ENCODE measurements at places on chromosomes 4 and X.
A peak's percentile ranks its signal among the peaks of the same experiment; 100 is the strongest.

DNA sequence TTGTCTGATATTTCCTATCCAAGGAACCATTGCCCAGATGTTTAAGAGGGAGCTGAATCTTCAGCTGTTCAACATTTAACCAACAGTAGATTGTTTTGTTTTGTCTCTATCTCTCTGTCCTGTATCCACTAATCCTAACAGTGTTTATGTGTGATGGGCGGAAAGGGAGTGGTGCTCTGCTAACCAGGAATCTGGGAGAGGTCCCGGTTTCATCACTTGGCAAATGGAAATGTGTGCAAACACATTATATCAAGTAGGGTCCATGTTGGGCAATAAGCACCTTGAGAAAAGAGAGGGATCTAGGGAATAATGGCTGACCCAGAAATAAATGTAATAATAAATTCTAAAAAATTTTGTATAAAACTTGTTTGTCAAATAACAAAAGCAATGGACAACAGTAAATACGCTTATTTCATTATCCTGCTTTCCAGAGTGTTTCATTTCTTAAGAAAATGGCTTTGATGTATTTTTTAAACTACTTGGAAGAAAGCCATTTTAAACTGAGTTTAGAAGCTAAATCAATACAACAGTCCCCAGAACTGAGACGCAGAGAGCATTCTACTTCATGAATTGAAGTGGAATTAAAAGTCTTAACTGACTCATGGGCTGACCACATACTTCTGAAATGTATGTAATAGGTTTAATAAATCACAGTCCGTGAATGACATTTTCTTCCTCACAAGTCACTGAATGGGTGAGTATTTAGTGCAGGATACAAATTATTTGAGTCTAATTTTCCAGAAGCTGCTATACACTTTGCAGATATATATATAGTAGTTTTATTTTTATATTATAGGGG lies 55.8 kb downstream of the EMCN start:
- DNase-seq = no peak
- H3K4me3 ChIP-seq = no peak overlapping the region
- H3K27me3 ChIP-seq = no peaks in the 10 kb centered on the region
- H3K27ac ChIP-seq = no peak overlapping the region
- peaks cover 11% of the 10 kb centered on the region for H3K4me1 ChIP-seq
- H3K36me3 ChIP-seq = no peaks in the 10 kb centered on the region

- H3K27me3 ChIP-seq = no peaks in the 10 kb centered on the region
- H3K4me1 ChIP-seq = peaks cover 7% of the 10 kb centered on the region
- no peak overlapping the region for H3K27ac ChIP-seq
- H3K36me3 ChIP-seq = peaks cover 3% of the 10 kb centered on the region
- DNase-seq = peak; percentile 68
Observed at GRCh38 chr4:37603070-37603468, 83.1 kb downstream of the RELL1 start.

DNA sequence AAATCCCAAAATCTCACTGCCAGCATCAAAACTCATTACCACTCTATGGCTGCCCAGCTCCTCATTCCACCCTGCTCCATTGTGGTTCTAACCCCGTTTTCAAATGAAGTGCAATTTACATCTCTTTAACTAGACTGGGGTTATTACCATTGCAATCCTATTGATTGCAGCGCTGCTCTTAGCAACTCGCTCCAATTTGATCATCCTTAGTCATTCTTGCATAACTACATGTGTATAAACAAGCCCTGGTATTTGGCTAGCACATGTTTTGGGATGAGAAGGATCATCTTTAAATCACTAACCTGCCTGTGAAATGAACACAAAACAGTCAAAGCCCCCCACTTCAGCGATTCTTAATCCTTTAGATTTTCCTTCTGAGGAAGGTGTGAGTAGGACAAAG lies 340.1 kb upstream of the PPARGC1A start:
- H3K27ac ChIP-seq = no peak overlapping the region
- no peaks in the 10 kb centered on the region for H3K36me3 ChIP-seq
- peaks cover under 1% of the 10 kb centered on the region for H3K27me3 ChIP-seq
- H3K4me1 ChIP-seq = no peaks in the 10 kb centered on the region

- H3K36me3 ChIP-seq = no peaks in the 10 kb centered on the region
- no peak overlapping the region for H3K27ac ChIP-seq
- no peak for DNase-seq
- no peak overlapping the region for H3K4me3 ChIP-seq
- H3K27me3 ChIP-seq = no peaks in the 10 kb centered on the region
- no peaks in the 10 kb centered on the region for H3K4me1 ChIP-seq
Observed at GRCh38 chr4:126738926-126739325, 893.8 kb upstream of the INTU start.

DNA sequence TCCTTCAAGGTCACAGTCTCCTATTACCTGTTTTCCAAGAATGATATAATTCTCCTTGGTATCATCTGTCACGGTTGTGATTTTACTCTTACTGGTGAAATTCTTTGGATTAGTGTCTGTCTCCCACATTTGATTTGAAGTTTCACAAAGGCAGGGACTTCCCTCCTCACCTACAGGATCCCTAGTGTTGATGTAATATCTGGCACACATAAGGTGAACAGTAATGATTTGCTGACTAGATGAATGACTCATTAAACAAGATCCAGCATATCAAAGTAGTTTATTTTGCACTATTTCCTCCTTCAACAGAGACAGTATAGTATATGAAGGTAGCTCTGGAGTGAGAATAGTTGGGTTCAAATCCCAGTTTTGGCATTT lies 135.3 kb upstream of the IL1RAPL2 start:
- H3K4me1 ChIP-seq = no peaks in the 10 kb centered on the region
- H3K27me3 ChIP-seq = no peaks in the 10 kb centered on the region
- no peak for DNase-seq
- no peaks in the 10 kb centered on the region for H3K36me3 ChIP-seq

- H3K27ac ChIP-seq = peak overlapping the region; percentile 1
- H3K4me1 ChIP-seq = peaks cover 31% of the 10 kb centered on the region
- H3K36me3 ChIP-seq = peaks cover 24% of the 10 kb centered on the region
- DNase-seq = no peak
- H3K4me3 ChIP-seq = no peak overlapping the region
Observed at GRCh38 chr4:88653371-88653946, 44.2 kb downstream of the NAP1L5 start.

DNA sequence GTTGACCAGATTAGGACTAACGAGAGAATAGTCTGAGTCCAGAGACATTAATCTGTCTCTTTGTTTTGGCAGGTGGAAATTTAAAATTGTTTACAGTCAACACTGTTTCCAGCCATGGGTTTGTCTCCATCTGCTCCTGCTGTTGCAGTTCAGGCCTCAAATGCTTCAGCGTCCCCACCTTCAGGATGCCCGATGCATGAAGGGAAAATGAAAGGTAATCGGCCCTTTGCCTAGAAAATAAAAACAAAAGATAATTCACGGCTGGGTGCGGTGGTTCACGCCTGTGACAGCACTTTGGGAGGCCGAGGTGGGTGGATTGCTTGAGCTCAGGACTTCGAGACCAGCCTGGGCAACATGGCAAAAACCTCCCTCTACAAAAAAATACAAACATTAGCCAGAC lies 815 bp downstream of the HCCS start:
- H3K27me3 ChIP-seq = no peaks in the 10 kb centered on the region
- peaks cover 21% of the 10 kb centered on the region for H3K4me1 ChIP-seq
- peak overlapping the region; percentile 98 for H3K27ac ChIP-seq
- H3K4me3 ChIP-seq = no peak overlapping the region

GRCh38 chrX:3659761-3660160 lies 53.7 kb downstream of the PRKX start:
- no peaks in the 10 kb centered on the region for H3K27me3 ChIP-seq
- H3K4me3 ChIP-seq = no peak overlapping the region
- H3K27ac ChIP-seq = no peak overlapping the region
- no peak for DNase-seq

DNA sequence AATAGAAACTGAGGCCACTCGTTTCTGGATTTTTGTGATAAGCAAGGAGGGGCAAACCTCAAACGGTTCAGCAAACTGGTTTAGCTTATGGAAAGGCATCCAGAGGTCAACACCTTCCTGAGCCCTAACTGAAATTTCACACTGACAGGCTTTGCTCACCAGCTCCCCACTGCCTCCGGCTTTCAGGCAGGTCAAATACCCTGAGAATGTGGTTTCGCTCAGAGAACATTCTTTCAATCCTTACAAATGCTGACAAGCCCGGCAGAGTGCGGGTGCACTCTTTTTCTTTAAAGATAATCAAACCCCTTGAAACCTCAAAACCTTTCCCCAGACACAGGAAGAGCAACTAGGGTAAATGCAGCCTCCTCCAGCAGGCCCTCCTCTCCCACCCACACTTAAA lies 41.5 kb downstream of the CD40LG start:
- H3K4me1 ChIP-seq = peaks cover 58% of the 10 kb centered on the region
- H3K27ac ChIP-seq = peak overlapping the region; percentile 81

DNA sequence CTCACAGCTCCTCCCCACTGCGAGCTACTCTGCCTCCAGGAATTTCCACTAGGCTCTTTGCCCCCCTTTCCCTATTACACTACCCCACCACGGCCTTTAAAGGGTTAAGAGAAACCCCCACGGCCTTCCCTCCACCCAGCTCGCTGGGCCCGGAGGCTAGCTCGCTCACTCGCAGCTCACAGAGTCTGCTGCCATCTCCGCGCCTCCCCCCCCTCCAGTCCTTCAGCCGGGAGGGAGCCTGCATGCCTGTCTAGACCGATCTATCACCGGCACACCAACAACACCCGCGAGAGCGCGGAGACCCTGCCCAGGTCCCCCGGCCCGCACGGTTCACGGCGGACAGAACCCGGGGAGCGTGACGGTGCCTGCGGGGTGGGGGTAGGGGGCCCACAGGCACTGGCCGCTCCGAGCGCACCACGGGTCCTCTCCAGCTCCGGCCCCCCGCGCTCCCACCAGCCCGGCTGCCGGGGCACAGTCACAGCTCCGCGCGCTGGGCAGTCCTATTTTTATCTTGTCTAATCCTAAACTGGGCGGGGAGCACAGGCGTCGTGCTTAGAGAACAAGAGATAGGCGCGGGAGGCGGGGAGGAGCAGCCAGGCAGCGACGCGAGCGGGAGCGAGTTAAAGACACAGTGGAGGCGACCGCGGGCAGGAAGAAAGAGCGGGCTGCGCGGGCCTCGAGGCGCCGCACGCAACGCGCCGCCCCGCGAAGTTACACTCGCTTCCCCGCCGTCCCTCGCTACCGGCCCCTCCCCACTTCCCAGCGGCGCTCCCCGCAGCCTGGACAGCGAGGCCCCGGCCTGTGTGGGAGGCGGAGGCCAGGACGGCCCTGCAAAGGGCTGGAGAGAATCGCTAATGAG lies 3.5 kb downstream of the BCOR start:
- H3K27me3 ChIP-seq = no peaks in the 10 kb centered on the region
- no peak for DNase-seq
- H3K4me1 ChIP-seq = peaks cover 28% of the 10 kb centered on the region
- H3K4me3 ChIP-seq = peak overlapping the region; percentile 87
- peaks cover 6% of the 10 kb centered on the region for H3K36me3 ChIP-seq

- peak; percentile 10 for DNase-seq
- H3K4me3 ChIP-seq = peak overlapping the region; percentile 64
Observed at GRCh38 chr4:186104890-186105646, 564 bp downstream of the FAM149A start.

DNA sequence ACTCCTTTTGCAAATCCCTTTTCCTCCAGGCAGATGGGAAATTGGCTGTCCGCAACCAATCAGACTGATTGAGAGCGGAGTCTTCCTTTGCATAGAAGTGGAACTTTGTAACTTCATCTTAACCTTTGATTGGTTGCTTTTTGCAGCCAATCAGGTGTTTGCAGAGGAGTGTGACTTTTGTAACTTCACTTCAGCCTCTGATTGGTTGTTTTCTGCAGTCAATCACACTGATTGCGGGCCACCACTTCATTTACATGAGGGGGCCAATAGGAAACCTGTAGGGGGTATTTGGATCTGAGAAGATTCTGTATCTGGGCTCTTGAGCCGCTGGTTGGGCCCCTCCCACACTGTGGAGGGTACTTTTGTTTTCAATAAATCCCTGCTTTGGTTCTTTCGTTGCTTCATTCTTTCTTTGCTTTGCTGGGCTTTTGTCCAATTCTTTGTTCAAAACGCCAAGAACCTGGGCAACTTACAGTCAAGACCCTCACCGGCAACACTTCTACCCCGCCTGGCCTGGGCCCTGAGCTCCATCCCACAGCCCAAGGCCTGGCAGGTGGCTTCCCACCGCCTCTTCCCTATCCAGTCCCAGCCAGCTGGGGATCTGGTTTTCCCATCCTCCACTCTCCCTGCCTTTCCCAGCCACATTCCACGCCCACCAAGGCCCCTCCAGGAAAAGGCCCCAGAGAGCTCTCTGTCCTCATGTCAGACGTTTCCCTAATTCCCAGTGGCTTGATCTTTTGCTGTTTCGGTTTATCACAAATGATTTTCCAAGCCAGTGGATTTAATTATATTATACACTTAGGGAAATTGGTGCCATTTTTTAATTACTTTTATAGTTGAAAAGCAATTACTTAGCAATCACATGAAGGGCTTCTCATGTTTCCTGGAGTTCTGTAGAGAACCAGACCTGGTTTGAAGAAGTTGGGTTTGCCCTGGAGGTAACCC lies 110.2 kb upstream of the STX18 start:
- H3K4me3 ChIP-seq = no peak overlapping the region
- H3K36me3 ChIP-seq = peaks cover 11% of the 10 kb centered on the region
- no peak for DNase-seq

DNA sequence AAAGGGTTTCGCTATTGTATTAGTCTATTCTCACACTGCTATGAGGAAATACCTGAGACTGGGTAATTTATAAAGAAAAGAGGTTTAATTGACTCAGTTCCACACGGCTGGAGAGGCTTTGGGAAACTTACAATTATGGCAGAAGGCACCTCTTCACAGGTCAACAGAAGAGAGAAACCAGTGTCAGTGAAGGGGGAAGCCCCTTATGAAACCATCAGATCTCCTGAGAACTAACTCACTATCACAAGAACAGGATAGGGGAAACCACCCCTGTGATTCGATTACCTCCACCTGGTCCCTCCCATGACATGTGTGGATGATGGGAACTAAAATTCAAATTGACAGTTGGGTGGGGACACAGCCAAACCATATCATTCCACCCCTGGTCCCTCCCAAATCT lies 589.5 kb downstream of the CENPC start:
- DNase-seq = no peak
- no peaks in the 10 kb centered on the region for H3K36me3 ChIP-seq
- no peak overlapping the region for H3K4me3 ChIP-seq
- no peaks in the 10 kb centered on the region for H3K4me1 ChIP-seq
- H3K27me3 ChIP-seq = no peaks in the 10 kb centered on the region
- no peak overlapping the region for H3K27ac ChIP-seq
